ENCODE measurements at places on chromosomes 7 and 10. TPM values are rescaled to one million over a fixed set of nuclear protein-coding genes. Genes with fewer than 3 reads are reported as not detected.

DNA sequence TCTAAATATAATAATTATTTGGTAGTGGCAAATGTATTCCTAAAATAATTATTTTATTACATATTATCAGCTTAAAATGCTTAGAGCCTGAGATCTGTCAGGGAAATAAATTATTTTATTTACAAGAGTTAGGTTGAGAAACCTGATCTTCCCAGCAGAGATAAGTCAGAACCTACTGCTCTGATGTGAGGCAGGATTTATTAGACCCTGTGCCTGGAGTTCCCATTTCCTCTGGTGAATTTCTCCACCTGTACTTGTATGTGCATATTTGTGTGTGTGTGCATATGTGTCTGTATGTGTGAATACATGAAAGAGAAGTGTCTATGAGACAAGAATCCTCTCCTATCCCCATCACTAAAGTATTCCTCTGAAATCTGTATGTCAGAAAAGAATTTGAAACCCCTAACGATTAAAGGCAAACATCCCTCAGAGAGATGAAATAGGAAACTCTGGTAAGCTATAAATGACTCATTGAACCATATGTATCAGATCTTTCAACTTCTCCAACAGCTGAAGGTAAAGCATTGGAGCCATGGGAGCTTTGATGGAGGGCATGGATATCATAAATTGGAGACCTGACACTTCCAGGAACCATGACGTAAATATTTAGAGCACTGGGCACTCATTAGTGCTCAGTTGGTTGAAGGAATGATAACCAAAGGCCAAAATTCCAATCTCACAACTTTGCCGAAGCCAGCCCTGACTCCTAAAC is 190.9 kb downstream of the XPNPEP1 start:
- no peak for DNase-seq

GRCh38 chr7:94174956-94175355 is 170.8 kb upstream of the BET1 start:
- DNase-seq, result no peak

DNA sequence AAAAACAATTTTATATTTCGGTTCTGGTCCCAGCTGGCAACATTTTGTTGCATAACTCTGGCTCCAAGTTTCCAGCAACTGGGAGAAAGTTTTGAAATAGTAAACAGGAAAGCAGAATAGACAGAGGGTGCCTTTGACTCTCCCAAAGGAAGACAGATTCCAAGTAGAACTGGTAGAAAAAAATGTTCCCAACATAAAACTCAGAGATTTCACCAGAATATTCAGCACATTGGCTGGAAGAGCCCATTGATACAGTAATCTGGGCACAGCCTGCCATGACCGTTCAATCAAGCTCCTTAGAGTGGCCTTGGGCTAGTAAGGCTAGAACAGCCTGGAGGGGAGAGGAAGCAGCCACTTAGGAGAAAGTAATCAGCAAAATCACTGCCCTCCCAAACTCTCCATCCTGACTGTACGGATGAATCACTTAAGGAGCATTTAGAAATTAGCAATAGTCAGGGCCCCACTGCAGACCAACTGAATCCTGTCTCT is 120.4 kb downstream of the CUBN start:
- no peak for DNase-seq

- DNase-seq, result no peak
Observed at GRCh38 chr10:43176271-43176670, 38.0 kb downstream of the CSGALNACT2 start.

DNA sequence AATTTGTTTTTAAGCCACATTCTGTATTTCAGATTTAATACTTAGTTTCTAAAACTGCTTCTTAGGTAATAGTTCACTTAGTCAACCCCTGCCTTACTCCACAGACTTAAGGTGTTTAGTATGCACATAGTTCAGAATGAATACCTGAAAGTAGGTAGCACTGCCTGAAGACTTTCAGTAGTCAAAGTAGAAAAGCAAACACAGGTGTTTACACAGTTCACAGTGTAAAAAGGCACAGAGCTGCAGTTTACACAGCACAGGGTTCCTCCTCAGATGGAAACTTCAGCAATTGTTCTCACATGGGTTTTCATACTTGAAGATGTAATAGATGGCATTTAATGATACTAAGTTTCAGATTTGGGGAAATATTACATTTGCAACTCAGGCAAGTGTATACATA is 3.1 kb upstream of the PKD1L1 start:
- no peak for DNase-seq

Gene FBXL13
- total RNA-seq, result 0.83 TPM

GRCh38 chr7:19080093-19080492 is 37.3 kb downstream of the TWIST1 start:
- DNase-seq, result no peak

Gene GSTO2
- 0.54 TPM for total RNA-seq

DNA sequence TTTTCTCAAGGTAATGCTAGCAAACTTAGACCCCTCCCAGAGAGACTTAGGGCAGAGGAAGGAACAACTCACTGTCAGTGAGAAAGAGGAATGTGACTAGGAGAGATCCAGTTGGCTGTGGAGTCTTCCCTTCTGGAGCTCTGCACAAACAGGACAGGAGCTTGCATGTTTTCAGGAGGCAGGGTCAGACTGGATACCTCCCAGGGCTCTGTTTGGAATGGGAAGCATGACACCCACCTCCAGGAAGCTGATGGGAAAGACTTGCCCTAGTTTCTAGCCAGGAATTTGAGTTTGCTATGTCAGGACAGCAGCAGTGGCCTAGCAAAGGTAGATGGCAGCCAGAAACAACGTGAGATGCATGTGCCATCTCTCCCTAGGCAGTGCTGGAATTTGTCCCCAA is 40.6 kb downstream of the GHRHR start:
- no peak for DNase-seq
